Lung microvascular endothelial cell (primary cell): ENCODE measurements at places on chromosomes 7 and 10.

- DNase-seq: no peak
Measured at GRCh38 chr7:14836006-14836405, 66.5 kb downstream of the DGKB start.

- DNase-seq: no peak
Measured at GRCh38 chr10:76645341-76645740, 992.3 kb downstream of the KCNMA1 start.

DNA sequence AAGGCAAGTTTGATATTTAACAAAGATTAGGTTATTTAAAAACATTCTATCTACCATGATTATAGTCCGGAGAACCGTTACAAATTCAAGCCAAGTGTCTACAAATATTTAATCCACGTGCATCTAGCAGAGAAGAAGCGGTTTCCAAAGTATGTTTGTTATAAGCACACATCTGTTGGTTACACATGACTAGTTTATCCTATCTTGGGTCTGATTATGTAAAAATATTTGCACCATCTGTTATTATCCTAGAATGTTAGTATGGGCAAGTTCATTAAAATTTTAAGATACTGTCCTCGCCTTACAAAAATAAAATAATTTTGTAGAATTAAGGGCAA lies 289.2 kb upstream of the VSTM2A start:
- no peak for DNase-seq

- no peak for DNase-seq
Measured at GRCh38 chr7:26250239-26250638, 41.4 kb upstream of the SNX10 start.

DNA sequence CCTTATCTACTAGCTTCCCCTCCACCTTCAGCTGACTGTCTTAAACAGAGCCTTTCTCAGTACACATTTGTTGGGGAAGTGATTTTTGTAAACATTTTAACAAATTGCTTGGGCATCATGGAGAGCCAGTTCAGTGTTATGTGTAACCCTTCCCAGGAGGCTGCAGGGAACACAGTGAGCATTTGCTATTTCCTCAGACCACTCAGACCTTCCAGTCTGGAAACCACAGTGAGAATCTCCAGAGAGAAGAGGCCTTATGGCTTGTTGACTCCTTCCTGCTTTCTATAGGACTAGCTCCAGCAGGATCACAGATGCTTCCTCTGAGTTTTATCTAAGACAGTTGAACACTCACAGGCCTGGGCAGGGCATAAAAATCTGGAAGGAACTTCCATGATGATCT lies 409.8 kb upstream of the NPVF start:
- no peak for DNase-seq
